Activated naive CD4-positive, alpha-beta T cell treated with anti-CD3 and anti-CD28 coated beads, Interleukin-2, amount 50 U/mL, for 16 hours (primary cell): ENCODE measurements at places on chromosomes 13 and 19.

- no peak for DNase-seq
These were observed 6.7 kb downstream of the PROSER3 start for GRCh38 chr19:35764432-35765315.

GRCh38 chr19:27828829-27829228 is 1384.1 kb downstream of the UQCRFS1 start:
- no peak for DNase-seq

- no peak for DNase-seq
These were observed 44.4 kb downstream of the COMP start for GRCh38 chr19:18746401-18747325.

DNA sequence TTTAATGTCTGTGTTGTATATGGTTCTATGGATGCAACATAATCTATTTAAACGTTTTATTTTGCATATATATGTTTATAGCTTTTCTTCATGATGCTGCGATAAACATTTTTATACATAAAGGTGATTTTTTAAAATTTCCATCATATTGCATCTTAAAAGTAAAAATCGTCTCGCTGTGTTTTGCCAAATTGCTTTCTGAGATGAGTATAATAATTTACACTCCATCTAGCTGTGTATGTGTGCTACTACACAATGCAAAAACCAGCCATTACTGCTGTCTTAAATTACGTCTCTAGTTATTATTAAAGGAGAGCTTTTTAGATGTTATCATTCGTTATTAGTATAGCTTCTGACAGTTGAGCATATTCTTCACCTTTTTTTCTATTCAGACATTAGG is 37.2 kb downstream of the METTL21C start:
- no peak for DNase-seq

DNA sequence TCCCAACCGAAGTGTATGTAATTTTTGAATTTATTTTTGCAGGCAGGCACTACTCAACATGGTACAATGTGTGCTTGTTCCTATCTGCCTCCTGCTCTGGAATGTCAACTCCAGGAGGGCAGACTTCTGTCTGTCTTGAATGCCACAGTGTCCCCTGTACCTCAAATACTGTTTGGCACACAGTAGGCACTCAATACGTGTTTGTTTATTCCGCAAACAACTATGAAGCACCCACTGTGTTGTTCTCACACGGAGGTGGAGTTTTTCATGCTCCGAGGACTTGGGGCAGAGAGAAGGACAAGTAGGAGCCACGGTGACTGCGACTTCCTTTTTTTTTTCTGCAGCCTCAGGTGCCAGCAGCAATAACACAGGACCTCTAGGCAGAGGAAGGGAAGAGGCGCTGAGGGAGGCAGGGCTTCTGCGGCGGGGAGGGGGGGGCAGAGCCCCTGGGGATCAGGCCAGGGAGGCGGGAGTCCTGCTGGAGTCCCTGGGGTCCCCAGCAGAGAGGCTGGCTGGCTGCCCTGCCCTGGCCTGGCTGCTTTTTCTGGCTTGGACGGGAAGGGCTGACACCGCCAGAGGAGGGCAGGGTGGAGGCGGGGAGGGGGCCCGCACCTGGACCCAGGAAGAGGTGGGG is 29.3 kb upstream of the TNFAIP8L1 start:
- no peak for DNase-seq

- no peak for DNase-seq
These were observed 2.4 kb downstream of the FOSB start for GRCh38 chr19:45469945-45470761.

DNA sequence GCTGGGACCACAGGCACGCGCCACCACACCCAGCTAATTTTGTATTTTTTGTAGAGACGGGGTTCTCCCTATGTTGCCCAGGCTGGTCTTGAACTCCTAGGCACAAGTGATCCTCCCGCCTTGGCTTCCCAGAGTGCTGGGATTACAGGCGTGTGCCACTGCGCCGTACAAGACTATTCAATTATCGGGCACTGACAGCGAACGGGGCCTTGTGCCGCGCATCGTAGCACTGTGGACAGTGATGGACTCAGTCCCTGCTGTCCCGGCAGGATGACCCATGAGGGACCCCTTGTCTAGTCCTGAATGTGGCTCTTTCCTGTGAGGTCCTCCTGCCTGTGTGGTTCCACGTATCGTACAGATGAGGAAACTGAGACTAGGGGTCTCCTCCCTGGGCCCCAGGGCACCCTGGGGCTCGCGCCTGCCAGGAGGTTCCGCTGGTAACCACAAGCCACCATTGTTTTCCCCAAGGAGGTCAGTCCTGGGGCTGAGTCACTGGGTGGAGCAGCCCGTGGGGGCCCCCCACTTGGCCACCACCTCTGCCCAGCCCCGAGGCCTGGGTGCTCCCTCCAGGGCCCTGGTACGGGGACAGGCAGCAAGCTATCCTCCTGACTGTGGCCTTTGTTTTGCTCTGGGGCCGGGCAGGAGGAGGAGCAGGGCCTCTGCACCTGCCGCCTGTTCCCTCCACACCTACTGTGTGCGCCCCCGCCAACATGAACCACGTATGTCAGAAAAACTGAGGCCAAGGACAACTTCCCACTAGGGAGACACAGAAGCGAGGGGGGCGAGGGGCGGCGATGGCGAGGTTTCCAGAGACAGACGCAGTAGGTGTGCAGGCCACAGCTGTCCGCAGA is 2.9 kb upstream of the TCF3 start:
- no peak for DNase-seq

GRCh38 chr13:80979035-80979641 is 638.2 kb upstream of the SPRY2 start:
- DNase-seq, result no peak

DNA sequence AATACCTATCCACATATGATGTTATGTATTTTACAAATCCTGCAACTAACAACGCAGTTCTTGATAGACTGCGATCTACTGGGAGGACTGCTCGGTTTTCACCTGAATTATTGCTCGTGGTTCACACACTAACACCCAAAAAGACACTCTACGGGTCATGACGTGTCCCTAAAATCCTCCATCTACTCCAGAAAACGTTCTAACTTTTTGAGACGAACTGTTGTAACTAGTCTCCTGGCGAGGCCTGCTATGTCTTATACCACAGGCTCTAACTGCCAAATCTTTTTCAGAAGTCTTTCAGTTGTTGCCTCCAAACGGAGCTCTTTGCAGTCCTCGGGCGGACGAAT is 108.2 kb downstream of the KCNRG start:
- DNase-seq, result no peak

DNA sequence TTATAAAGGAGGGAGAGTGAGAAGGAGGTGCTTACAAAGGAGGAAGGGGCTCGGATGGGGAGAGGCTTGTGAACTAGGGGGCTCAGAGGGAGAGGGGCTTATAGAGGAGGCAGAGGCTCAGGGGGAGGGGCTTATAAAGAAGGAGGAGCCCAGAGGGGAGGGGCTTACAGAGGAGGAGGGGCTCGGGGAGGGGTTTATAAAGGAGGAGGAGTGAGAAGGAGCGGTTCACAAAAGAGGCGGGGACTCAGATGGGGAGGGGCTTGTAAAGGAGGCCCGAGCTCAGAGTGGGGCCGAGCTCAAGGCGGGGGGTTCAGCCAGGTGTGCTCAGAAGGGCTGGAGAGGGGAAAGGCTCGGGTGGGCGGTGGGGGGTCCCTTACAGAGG is 500 bp downstream of the SMIM24 start:
- DNase-seq, result no peak

- no peak for DNase-seq
These were observed 112.4 kb downstream of the HS6ST3 start for GRCh38 chr13:96202315-96202714.

DNA sequence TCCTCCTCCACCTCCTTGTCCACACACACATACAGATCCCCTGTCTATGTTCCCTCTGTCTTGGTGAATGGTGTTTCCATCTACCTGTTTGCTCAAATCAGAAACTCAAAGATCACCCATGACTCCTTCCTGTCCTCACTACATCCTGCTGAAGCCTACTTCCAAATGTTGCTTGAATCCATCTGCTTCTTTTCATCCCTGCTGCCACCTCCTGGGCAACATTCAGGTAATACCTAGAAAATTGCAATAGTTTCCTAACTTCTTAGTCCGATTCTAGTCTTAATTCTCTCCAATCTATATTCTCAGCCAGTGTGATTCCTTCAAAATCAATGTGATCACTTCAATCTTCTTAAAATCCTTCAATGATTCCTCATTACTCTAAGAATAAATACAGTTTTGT is 155.5 kb upstream of the STARD13 start:
- no peak for DNase-seq

- DNase-seq, result no peak
These were observed 9.5 kb upstream of the ERVV-1 start for GRCh38 chr19:53004242-53004641.

GRCh38 chr13:100209857-100210825 is 121.2 kb downstream of the PCCA start:
- no peak for DNase-seq

- DNase-seq, result no peak
These were observed 31.0 kb downstream of the PPP1R37 start for GRCh38 chr19:45124021-45124420.

GRCh38 chr13:73825143-73825542 is 309.1 kb downstream of the KLF12 start:
- no peak for DNase-seq

GRCh38 chr13:40966298-40966697 is 52.8 kb downstream of the ELF1 start:
- DNase-seq, result no peak

- DNase-seq, result no peak
These were observed 6.0 kb downstream of the PLAUR start for GRCh38 chr19:43664018-43664417.

DNA sequence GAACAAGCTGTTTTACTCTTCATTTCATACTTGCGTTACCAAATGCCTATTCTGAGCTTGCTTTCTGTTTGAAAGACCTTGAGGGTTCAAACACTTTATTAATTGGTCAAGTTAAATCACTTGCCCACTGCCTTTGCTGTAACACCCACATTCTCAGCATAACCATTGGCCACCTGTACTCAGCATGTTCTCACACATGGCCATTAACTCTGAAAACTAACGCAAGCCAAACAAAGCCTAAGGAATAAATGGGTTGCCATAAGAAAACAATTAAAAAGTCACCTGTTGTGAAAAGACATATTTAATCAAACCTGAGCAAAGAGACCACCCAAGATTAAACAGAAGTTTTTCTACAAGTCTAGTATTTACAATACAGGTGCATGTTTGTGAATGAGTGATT is 517.2 kb upstream of the SPRY2 start:
- DNase-seq, result no peak

- DNase-seq, result no peak
These were observed 126.2 kb downstream of the DCT start for GRCh38 chr13:94353167-94353710.

GRCh38 chr19:42129399-42130253 is 2.6 kb downstream of the POU2F2 start:
- no peak for DNase-seq

DNA sequence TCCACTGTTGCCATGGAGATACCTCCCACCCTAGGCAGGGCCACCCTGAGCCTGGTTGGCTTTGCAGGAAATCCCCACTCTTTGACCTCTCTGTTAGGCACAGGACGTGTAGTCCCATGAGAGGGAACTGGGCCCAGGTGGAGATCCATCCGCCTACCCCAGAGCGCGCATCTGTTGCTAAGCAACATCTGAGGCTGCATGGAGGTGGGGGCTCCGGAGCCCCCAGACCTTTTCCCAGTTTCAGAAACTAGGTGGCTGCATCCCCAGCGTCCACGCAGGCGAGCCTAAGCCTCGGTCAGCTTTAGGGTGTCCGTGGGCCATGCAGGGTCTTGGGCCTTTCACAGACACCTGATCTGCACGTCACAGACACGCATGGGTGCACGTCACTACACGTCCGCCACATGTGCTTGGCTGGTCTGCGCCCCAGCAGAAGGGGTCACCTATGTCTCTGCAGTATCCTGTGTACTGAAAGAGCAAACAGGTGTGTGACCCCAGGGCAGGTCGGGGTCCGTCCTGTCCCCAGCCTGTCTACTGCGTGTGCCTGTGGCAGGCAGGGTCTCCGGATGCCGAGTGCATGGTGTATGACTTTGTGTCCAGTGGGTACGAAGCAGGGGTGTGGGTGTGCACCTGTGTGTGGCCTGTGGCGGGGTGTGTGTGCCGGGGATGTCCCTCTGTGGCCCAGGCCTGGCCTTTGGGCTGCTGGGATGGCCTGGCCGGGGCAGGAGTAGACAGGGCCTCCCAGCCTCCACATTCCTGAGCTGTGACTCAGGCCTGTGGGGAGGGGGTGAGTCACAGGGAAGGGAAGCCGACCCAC is 4.1 kb upstream of the CIRBP start:
- DNase-seq, result no peak

DNA sequence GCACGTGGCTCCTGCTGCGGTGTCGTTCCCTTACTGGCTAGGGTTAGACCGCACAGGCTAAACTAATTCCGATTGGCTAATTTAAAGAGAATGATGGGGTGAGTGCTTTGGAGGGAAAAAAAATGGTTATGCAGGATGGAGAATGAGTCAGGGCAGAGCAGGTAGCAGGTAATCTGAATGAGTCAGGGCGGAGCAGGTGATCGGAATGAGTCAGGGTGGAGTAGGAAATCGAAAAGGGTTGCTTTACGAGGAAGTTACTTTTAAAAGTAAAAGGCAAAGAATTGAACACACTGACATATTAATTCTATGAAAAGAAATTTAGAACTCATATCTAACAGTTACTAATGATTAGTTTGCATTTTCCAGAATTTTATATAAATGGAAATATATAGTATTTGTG is 335.5 kb downstream of the FOXO1 start:
- DNase-seq, result no peak

- DNase-seq, result no peak
These were observed 902.3 kb upstream of the MIR17HG start for GRCh38 chr13:90445179-90445578.

- no peak for DNase-seq
These were observed 132.7 kb downstream of the FREM2 start for GRCh38 chr13:38819596-38819995.

DNA sequence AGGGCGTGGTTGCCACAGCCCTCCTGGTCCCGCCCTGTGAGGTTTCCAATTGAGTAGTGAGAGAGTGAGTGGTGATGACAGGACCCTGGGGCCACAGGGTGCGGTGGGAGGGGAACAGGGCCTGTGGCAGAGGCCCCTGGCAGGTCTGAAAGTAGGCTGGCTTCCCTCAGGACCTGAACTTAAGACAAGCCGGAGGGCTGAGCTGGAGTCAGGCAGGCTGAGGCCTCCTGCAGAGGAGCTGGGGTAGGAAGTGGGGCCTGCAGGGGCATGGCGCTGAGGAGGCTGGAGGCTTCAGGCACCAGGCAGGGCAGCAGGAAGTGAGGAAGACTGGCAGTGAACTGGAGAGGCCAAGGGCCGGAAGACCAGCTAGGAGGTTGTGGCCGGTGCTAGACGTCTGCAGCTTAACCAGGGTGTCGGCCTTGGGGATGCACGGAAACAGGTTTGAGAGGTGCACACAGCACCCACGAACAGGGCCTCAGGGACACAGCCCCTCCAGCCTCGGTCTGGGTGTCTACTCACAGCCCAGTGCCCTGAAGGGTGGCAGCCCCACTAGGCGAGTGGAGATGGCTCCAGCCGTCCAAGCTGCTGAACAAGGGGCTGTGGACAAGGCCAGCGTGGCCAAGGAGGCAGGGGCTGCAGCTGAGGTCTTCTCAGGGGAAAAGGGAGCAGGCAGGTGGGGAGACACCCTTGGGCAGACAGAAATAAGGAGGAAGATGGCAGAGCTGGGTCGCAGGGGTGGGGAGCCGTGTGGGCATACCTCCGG is 17.8 kb downstream of the POP4 start:
- no peak for DNase-seq
